Esophagus squamous epithelium (tissue), 5 donors: ENCODE measurements at places on chromosomes 11 and 22. TPM values are rescaled to one million over a fixed set of nuclear protein-coding genes. Genes with fewer than 3 reads are reported as not detected.
A peak's percentile ranks its signal among the peaks of the same experiment; 100 is the strongest.

GRCh38 chr22:26471522-26471921 is 12.1 kb downstream of the HPS4 start:
- H3K27ac ChIP-seq = no peak overlapping the region
- no peak overlapping the region for H3K4me3 ChIP-seq
- DNase-seq = no peak
- no peaks in the 10 kb centered on the region for H3K4me1 ChIP-seq
- peaks cover 20% of the 10 kb centered on the region for H3K36me3 ChIP-seq

The MAPK8IP1 gene
- 1.5 TPM for total RNA-seq

- no peaks in the 10 kb centered on the region for H3K27me3 ChIP-seq
- H3K27ac ChIP-seq = no peak overlapping the region
- H3K4me1 ChIP-seq = no peaks in the 10 kb centered on the region
- no peak for DNase-seq
- H3K36me3 ChIP-seq = no peaks in the 10 kb centered on the region
These were observed 28.2 kb upstream of the DGKZ start for GRCh38 chr11:46319074-46319453.

GRCh38 chr11:15605094-15605493 is 490.4 kb downstream of the INSC start:
- no peaks in the 10 kb centered on the region for H3K27me3 ChIP-seq
- H3K4me1 ChIP-seq = no peaks in the 10 kb centered on the region
- H3K27ac ChIP-seq = no peak overlapping the region
- no peaks in the 10 kb centered on the region for H3K36me3 ChIP-seq
- no peak for DNase-seq

The RAG1 gene
- total RNA-seq = 0.29 TPM

The CD3E gene
- 7.8 TPM for total RNA-seq

DNA sequence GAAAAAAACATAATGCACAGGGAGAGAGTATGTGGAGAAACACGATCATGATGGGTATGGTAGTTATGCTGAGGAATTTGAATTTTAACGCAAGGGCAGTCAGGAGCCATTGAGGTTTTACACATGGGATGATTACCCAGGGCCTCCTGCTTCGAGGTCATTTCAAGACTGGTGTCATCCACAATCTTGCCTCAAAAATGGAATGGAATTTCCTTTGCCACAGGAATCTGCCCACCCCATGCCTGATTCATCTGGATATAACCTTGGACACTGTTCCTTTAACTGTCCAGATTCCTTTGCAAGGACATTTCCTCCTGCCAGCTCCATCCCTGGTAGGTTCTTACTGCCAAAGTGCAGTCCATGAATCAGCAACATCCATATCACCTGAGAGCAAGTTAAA is 655.9 kb upstream of the TENM4 start:
- DNase-seq = no peak
- no peaks in the 10 kb centered on the region for H3K4me1 ChIP-seq
- no peaks in the 10 kb centered on the region for H3K36me3 ChIP-seq
- H3K27me3 ChIP-seq = no peaks in the 10 kb centered on the region
- H3K4me3 ChIP-seq = no peak overlapping the region

- no peak for DNase-seq
- peaks cover 20% of the 10 kb centered on the region for H3K36me3 ChIP-seq
- H3K4me3 ChIP-seq = no peak overlapping the region
- H3K27me3 ChIP-seq = no peaks in the 10 kb centered on the region
- peaks cover 44% of the 10 kb centered on the region for H3K4me1 ChIP-seq
These were observed 5.7 kb downstream of the TMEM184B start for GRCh38 chr22:38267086-38267485.

The OR52A1 gene
- not detected for total RNA-seq

DNA sequence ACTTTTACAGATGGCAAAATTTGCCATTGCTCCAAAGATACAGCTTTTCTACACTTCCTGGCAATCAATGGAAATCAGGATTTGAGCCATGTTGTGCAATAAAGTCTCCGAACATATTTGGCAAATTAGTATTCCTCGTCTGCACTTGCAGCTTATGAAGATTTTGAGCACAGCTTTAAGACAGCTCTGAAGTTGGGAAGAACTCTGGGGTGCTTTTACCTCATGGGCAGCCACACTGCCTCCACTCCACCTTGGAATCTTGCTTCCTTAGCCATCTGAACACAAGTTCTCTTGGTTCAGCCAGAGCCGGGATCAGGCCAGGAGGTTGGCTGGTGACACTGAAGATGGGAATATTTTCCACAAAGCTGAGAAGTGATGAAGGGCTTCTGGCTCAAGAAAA is 191.2 kb downstream of the CWF19L2 start:
- H3K27ac ChIP-seq = no peak overlapping the region
- H3K36me3 ChIP-seq = no peaks in the 10 kb centered on the region
- H3K4me3 ChIP-seq = no peak overlapping the region
- no peaks in the 10 kb centered on the region for H3K4me1 ChIP-seq
- DNase-seq = no peak
- no peaks in the 10 kb centered on the region for H3K27me3 ChIP-seq

DNA sequence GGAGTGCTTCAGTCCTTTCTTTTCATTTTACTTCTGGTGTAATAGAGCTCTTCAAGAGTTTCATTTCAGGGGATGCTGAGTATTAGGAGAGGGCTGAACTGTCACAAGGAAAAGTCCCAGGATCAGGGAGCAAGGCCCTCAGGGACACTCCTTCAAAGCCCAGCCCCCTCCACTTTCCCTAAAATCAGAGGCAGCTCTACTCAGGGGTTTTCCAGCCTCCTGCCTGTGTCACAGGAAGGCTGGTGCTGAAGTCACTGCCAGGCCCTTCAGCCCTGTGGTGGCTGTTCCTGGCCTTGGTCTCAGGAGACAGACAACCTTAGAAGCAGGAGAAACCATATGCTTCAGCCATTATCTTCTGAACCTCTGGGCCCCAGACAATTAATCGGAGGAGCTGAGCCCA is 36.4 kb upstream of the KIRREL3 start:
- H3K36me3 ChIP-seq = no peaks in the 10 kb centered on the region
- peaks cover 5% of the 10 kb centered on the region for H3K27me3 ChIP-seq
- DNase-seq = no peak
- no peak overlapping the region for H3K27ac ChIP-seq
- no peak overlapping the region for H3K4me3 ChIP-seq

The ADM2 gene
- total RNA-seq = under 0.01 TPM

GRCh38 chr22:29122041-29122440 is 49.2 kb downstream of the KREMEN1 start:
- H3K27me3 ChIP-seq = no peaks in the 10 kb centered on the region
- no peak overlapping the region for H3K27ac ChIP-seq
- peaks cover 67% of the 10 kb centered on the region for H3K36me3 ChIP-seq
- DNase-seq = no peak
- H3K4me3 ChIP-seq = no peak overlapping the region

The SNX32 gene
- not detected for total RNA-seq

- H3K27ac ChIP-seq = peak overlapping the region; percentile 72
- DNase-seq = no peak
- H3K4me3 ChIP-seq = no peak overlapping the region
- peaks cover 14% of the 10 kb centered on the region for H3K4me1 ChIP-seq
- no peaks in the 10 kb centered on the region for H3K36me3 ChIP-seq
- H3K27me3 ChIP-seq = no peaks in the 10 kb centered on the region
These were observed 29.7 kb upstream of the DDX6 start for GRCh38 chr11:118820412-118821357.

The SCO2 gene
- 14.9 TPM for total RNA-seq

- H3K36me3 ChIP-seq = no peaks in the 10 kb centered on the region
- DNase-seq = no peak
- H3K27me3 ChIP-seq = no peaks in the 10 kb centered on the region
- no peak overlapping the region for H3K27ac ChIP-seq
These were observed 80.7 kb downstream of the MN1 start for GRCh38 chr22:27720860-27721259.

- no peaks in the 10 kb centered on the region for H3K4me1 ChIP-seq
- H3K27me3 ChIP-seq = no peaks in the 10 kb centered on the region
- no peak overlapping the region for H3K4me3 ChIP-seq
These were observed 1562.4 kb upstream of the RAG2 start for GRCh38 chr11:38160433-38160832.
